ENCODE measurements at places on chromosomes 16 and 17.

DNA sequence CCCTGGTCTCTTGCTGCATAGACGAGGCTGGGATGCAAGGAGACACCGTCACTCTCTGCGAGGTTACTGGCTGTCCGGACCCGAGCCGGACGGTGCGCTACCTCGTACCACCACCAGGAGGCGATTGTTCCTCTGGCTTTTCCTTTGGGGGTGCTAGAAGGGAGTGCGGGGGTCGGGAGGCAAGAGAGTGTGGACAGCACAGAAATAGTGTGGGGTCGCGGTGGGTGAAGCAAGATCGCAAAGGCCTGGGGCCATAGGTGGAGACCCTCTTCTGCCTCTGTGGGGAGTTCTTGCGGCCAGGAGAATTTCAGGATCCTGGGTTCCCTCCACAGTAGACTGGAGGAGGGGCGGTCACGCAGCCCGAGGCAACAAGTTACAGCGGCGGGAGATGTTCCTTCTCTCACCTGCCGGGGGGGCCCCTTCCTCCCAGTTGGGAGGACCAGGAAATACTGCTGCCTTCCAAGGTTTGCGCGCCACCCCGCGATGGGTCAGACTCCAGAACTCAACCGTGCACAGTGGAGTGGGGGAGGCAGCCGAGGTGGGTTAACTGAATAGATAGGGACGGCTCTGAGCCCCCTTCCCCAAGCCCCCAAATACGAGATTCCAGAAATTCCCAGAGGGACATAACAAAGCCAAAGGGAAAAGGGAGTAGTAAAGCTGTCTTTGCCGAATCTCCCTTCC is 6.9 kb downstream of the PHOSPHO1 start:
- peak; percentile 69 for DNase-seq

- no peak for DNase-seq
Measured at GRCh38 chr17:58911741-58912343, 156.2 kb downstream of the PPM1E start.

GRCh38 chr16:67415872-67416793 is at the start of gene ZDHHC1:
Gene ZDHHC1 (minus strand): TSS chr16:67416477. CDS start chr16:67407775, 8,702 bp downstream.
- DNase-seq: peak; percentile 52

GRCh38 chr17:3695129-3695722 is 729 bp downstream of the P2RX5 start:
- DNase-seq: no peak

- DNase-seq: no peak
Measured at GRCh38 chr17:72699545-72699944, 392.9 kb downstream of the SLC39A11 start.

DNA sequence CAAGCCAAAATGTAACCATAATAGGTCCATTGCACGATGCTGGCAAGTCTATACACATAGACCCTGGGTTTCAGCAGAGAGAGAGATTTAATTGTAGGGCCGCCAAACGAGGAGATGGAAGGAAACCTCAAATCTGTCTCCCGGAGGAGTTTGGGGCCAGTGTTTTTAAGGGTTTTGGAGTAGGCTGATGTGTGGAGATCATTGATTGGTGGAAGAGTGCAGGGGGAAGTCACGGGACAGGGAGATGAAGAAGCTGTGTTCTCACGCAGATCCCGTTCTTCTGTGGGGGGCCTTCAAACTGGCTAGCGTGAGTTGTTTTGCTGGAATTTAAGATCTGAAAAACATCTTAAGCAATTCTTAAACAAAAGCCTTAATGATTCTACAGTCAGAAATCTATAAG is 84.8 kb downstream of the KATNIP start:
- no peak for DNase-seq

DNA sequence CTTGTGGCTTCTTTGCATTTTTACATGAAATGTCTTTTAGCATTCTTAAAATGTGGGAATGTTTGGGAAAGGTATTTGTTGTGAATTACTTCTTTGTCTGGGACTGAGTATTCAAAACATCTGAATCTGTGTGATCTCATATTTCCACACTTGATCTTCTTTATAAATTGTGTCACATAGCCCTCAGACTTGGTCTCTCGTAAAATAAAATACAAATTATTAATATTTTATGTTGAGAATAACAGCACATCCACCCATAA is 81.9 kb downstream of the TUBD1 start:
- no peak for DNase-seq

DNA sequence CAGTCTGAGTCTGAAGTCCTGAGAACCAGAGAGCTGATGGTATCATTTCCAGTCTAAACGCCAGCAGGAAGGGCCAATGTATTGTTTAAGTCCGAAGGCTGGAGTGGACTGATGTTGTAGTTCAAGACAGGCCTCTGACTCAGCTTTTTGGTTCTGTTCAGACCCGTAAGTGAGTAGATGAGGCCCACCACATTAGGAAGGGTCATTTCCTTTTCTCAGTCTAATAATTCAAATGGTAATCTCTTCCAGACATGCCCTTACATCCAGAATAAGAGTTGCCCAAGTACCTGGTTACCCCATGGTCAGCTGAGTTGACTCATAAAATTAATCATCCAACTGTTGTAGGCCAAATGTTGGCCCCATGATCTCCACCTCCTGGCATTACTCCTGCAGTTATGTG is 442.6 kb upstream of the HSBP1 start:
- DNase-seq: no peak

DNA sequence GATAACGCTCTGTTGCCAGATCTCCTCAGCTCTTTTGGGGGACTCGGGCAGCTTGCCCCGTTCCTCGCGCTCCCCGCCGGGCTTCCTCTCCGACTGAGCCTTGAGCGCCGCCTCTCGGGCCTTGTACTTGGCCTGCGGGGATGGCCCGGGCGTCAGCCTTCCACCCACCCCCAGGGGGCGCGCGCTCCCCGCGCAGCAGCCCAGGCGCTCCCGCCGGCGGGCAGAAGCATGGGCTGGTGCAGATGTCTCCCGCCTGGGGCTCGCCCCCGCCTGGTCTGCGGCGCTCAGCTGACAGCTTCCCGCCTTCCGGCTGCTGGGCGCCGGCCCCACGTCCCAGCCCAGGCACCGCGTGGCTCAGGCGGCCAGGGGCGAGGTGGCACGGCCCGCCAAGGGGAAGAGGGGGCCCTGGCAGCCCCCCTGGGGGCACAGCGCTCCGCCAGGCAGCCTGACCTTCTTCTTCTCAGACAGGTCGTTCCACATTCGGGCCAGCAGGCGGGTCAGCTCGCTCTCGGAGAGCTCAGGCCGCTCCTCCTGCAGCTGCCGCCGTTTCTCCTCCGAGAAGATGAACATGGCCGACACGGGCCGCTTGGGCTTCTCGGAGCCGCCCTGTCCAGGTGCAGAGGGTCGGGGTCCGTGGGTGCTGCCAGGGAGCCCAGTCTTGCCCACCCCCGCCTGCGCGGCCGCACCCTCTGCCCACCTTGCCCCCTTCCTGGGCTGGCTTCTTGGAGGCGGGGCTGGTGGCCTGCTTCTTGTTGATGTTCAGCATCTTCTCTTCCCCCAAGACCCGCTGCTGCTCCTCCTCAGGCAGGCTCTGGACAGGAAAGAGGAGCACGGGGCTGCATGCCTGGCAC is 8.9 kb downstream of the UBTF start:
- DNase-seq: peak; percentile 94

- peak; percentile 29 for DNase-seq
Measured at GRCh38 chr16:12458591-12459358, 344.9 kb downstream of the CPPED1 start.

DNA sequence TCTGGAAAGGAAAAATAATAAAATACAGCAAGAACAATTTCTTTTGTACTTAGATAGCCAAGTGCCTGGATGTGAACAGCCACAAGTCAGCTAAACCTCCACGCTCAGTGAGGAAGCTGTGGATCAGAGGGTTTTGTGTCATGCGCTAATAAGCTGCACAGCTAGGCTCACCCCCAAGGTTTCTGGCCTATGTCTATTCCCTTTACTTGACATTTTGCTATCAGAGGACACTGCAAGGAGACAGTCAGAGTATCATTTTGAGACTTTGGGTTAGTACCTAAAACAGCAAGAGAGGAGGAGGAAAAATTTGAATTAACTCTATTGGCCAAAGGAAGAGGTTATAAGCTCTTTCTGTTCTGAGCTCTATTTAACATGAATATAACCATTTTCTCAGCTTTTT is 139.3 kb downstream of the KCNJ2 start:
- DNase-seq: no peak

DNA sequence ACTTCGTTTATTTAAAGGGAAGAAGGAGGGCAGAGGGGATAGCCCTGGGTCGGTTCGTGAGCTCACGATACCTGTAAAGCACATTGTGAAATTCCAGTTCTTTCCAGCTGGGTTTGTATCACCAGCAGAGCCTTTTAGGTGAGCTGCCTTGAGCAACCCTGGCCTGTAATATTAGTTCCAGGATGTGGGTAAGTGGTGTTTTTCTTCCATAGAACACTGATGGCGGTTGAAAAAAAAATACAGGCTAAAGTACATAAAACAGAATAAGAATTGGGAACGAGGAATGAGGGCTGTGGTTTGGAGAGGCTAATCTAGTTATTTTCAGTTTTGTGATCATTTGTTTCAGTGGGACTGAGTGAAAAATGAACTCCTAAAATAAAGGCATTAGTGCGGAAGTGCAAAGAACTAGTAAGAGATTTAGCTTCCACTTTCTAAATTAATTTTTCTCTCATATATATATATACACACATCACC is 20.6 kb downstream of the HS3ST3B1 start:
- no peak for DNase-seq

GRCh38 chr17:79484600-79485418 is 126.0 kb downstream of the RBFOX3 start:
- no peak for DNase-seq

DNA sequence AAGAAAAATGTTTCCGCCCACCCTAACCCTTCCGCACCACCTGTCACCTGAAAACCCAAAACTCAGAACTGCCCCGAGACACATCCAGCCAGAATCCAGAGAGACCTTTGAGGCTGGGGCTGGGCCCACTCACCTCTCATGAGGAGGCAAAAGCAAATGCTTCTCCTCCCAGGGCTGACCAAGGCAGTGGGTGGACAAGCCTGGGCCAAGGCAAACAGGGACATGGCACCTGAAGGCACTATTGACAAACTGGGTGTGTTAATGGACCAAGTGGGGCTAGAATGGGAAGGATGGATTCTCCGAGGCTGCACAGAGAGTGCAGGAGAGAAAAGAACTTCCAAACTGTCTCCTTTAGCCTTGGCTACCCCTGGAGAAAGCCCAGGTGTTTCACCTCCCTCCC is 54.4 kb downstream of the SOX9 start:
- DNase-seq: no peak

DNA sequence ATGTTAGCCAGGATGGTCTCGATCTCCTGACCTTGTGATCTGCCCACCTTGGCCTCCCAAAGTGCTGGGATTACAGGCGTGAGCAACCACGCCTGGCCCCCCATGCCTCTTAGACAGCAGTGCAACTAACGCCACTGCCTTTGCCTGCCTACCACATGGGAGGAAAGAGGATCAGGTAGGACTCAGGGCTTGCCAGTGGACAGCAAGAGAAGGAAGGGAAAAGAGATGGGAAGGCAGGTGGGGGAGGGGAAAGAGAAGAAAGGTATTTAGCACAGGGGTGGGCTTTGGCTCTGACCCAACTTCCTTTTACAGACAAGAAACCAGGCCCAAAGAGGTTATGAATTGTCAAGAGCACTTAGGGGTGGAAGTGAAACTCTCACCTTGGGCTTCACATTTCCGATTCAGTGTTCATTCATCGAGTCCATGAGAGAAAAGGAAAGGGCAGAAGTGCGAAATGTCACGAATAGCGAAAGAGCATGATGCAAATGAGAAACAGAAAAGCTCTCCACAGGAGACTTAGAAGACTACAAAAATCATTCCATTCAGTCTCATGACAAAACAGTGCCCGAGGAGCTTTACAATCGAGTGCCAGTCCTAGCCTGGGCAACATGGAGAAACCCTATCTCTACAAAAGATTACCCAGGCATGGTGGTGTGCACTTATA is 36.4 kb downstream of the CDK5R1 start:
- DNase-seq: peak; percentile 51

GRCh38 chr17:78010759-78011158 is 52.3 kb downstream of the TNRC6C start:
- DNase-seq: peak; percentile 18

- no peak for DNase-seq
Measured at GRCh38 chr16:30850246-30850645, 43.6 kb downstream of the BCL7C start.

- no peak for DNase-seq
Measured at GRCh38 chr16:61228371-61228770, 807.9 kb downstream of the CDH8 start.

GRCh38 chr16:4384509-4384942 is 12.9 kb downstream of the VASN start:
- DNase-seq: no peak

DNA sequence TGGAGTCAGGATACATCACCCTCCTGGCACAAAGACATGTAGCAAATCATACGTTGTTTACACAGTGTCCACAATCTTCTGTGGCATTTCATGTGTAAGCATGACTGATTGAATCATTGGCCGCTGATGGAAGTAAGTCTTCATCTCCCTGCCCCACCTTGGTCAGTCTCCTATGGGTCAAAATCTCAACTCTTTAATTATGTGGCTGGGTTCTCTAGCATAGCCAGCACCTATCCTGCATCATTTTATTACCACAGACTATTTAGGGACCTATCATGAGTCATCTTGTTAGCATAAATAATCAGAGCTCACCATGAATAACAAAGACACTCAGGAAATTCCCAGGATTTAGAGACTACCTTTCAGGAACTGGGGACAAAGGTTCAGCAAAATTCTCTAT is 15.9 kb downstream of the TANC2 start:
- DNase-seq: no peak

- peak; percentile 41 for DNase-seq
Measured at GRCh38 chr16:22098405-22099255, 6.3 kb downstream of the VWA3A start.

DNA sequence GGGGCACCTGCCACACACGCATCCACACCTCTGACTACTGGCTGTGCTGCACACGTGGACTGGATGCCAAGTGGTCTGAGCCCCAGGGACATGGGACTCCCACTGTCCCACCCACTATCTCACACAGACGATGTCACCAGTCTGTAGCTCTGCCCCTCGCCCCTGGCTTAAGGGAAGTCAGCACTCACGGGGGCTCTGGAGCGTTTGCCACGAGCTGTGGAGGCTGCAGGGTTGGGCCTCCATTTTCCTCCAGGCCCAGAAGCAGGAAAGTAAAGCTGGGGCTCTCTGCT is 22.1 kb downstream of the FOXF1 start:
- no peak for DNase-seq

GRCh38 chr17:61487161-61487988 is 35.2 kb downstream of the TBX4 start:
- no peak for DNase-seq

GRCh38 chr17:40348562-40349476 is 15.7 kb downstream of the GJD3 start:
- peak; percentile 6 for DNase-seq
